ENCODE measurements at places on chromosomes 11 and 22.

- DNase-seq = no peak
Measured at GRCh38 chr22:17810570-17811116, 36.4 kb upstream of the BID start.

DNA sequence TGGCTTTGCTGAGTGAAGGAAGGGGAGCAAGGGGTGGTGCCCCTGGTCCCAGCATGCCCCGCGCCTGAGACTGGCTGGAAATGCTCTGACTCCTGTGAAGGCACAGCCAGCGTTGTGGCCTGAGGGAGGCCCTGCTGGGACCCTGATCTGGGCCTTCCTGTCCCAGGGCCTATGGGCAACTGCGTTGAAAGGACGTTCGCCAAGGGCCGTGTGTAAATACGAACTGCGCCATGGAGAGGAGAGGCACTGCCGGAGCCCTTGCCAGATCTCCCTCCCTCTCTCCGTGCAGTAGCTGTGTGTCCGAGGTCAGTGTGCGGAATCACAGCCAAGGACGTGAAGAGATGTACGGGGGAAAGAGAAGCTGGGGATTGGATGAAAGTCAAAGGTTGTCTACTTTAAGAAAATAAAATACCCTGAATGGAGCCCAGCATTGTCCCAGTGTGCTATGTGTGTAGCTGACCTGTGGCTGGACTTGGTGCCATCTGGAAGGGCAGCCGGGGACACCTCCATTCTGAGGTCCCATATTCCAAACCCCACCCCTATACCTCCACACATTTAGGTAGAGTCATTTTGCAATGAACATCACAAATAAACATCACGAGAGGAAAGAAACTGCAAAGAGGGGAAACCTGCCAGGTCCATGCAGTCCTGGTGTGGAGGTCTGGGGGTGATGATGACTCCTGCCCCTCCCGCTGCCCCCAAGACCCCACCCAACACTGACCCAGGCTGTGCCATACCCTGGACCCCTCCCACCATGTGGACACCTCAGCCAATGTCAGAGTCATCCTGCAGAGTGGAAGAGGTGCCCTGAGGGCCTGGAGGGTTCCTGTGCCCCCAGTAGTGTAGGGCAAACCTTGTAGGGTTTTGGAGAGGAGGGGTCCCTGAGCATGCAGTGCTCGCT, 16.9 kb downstream of the RSPH14 start:
- DNase-seq = no peak

DNA sequence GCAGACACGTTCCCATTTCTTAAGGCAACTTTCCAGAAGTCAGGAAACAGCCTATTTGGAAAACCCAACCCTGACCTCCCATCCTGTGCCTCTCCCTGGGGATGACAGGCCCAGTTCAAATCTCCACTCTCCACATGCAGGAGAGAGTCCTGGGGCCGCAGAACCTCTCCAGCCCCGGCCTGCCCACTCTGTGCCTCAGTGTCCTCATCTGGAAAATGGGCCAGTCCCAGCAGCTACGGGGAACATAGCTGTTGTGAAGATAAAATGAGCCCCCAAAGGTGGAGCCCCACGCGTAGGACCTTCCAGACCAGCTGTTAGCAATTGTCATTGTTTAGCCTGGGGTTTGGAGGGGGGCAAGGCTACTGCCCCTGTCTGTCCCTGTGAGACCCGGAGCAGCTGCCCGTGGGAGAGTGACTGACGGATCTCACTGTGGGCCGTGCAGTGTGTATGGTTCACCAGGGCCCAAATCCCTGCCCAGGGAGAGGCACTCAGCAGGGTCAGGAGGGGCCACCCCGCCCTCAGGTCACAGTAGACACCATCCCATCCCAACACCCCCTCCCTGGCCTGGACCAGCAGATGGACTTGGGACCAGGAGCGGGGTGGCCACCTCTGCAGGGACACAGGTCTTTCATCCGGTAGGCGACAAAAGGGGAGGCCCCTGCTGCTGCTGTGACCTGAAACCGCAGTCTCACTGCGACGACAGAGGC, 145.9 kb downstream of the CTTN start:
- no peak for DNase-seq

DNA sequence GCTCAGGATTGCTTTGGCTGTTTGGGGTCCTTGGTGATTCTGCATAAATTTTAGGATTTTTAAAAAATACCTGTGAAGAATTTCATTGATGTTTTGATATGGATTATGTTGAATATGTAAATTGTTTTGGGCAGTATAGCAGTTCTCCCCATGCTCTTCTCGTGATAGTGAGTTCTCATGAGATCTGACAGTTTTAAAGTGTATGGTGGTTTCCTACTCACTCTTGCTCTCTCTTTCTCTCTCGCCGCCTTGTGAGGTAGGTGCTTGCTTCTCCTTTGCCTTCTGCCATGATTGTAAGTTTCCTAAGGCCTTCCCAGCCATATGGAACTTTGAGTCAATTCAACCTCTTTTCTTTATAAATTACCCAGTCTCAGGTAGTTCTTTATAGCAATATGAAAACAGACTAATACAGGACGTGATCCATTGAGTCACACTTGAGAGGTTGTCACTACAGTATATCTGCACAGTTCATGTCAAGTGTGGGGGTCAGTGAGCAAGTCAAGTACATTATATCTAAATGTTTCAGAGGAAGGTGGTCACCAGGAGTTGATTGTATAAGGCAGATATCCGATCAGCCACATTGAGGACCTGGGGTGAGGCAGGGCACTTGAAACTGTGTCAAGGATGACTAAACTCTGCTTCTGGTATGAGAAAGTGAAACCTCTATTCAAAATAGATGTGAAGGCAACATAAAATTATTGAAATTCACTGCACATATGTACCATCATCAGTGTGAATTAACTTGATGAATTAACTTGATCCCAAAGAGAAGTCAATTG, 70.7 kb upstream of the CCDC179 start:
- no peak for DNase-seq

Measured in memory B cell (primary cell).